Activated T-cell treated with anti-CD3 and anti-CD28 coated beads, Interleukin-2, amount 50 U/mL, for 4 hours (primary cell): ENCODE measurements at places on chromosomes 6 and 20. TPM values are rescaled to one million over a fixed set of nuclear protein-coding genes. Genes with fewer than 3 reads are reported as not detected.

DNA sequence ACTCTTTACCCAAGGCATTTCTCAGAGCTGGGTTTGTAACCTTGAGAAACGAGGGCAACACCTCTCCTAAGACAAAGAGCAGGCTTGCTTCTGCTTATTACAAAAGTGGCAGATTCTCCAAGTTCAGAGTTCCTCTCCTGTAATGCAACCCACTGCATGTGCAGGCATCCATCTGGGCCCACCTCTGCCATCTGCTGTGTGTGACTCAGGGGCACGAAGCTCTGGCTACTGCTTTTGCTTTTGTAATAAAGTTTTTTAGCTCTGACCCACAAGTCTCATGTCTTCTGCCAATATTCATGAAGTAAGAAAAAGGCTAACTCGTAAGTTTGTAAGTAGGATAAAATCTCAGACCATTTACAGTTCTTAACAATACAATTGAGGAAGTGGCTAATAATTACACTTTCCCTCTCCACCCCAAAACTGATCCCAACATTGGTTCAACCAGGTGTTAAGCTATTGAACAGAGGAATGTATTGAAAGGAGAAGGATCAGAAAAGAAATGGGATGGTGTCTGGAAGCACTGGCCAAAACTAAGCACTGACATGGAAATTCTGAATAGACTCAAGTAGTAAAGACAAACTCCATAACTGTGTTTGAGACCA, 51.7 kb upstream of the SMLR1 start:
- DNase-seq: no peak

DNA sequence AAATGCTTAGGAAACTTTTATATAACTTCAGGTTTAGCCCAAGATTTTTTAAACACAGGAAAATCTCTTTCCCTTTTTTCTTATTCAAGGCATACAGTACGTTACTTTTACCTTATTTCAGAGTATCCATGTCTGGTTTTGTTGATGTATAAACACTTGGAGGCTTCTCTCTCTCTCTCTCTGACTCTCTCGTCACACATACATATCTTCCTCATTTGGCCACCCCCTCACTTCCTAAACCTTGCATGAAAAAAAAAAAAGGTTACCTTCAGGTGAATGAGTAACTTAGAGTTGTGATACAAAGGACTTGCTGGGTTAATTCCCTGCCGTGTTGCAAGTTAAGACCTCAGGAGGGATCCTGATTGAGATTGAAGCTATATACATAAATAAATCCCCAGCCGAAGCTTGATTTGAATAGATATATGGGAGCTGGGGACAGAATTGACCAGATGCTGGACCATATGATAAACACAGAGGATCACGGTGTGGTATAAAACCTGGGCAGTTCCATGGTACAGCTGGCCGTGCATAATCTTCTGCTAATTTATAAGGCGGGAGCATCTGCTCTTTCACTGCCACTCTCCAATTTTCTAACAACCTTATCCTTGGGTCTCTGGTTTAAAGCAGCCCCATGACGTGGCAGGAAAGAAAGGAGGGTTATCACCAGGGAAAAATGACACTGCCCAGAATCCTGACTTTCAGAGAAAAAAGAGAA, 55.1 kb upstream of the IL20RA start:
- DNase-seq: no peak

DNA sequence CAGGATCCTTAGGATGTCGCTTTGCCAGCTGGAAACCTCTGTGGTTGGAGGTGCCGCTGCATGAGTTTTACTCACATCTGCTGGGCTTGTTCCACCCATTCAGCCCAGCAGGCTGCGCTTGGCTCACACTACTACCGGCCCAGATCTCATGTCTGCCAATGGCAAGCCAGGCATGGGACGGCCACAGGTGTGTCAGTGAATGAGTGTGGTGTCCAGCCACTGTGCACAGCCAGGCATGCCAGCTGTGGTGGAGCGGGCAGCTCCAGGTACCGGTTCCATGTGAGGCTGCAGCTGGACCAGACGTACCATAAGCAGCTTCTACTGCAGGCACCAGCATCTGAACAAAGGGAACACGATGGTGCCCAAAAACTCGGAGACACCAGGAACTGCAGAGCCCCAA, 33.1 kb upstream of the ASF1A start:
- DNase-seq: no peak

ID4 gene
- total RNA-seq: not detected

RAB5IF gene
- total RNA-seq: 142 TPM

MEI4 gene
- total RNA-seq: not detected

DNA sequence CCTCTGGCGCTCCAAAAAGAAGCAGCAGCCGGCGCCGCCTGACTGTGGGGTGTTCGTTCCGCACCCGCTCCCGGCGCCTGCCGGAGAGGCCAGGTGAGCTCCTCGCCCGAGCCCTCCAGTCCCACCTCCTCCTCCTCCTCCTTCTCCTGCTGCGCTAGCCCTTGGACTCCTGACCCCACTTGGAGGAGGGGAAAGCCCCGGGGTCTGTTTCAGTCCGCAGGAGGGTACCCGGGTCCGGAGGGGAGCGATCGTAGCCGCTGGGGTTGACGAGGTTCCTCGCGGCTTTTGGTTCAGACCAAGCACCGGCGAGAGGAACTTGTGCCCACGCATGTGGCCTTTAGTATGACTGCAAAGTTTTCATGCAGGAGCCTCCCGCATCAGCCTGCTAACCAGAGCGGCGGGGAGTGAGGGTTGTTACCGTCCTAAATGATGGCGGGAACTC, 493 bp downstream of the CRYBG1 start:
- peak; percentile 20 for DNase-seq
